Psoas muscle (tissue), 8 donors: ENCODE measurements at places on chromosomes 4 and X. TPM values are rescaled to one million over a fixed set of nuclear protein-coding genes. Genes with fewer than 3 reads are reported as not detected.
A peak's percentile ranks its signal among the peaks of the same experiment; 100 is the strongest.

DNA sequence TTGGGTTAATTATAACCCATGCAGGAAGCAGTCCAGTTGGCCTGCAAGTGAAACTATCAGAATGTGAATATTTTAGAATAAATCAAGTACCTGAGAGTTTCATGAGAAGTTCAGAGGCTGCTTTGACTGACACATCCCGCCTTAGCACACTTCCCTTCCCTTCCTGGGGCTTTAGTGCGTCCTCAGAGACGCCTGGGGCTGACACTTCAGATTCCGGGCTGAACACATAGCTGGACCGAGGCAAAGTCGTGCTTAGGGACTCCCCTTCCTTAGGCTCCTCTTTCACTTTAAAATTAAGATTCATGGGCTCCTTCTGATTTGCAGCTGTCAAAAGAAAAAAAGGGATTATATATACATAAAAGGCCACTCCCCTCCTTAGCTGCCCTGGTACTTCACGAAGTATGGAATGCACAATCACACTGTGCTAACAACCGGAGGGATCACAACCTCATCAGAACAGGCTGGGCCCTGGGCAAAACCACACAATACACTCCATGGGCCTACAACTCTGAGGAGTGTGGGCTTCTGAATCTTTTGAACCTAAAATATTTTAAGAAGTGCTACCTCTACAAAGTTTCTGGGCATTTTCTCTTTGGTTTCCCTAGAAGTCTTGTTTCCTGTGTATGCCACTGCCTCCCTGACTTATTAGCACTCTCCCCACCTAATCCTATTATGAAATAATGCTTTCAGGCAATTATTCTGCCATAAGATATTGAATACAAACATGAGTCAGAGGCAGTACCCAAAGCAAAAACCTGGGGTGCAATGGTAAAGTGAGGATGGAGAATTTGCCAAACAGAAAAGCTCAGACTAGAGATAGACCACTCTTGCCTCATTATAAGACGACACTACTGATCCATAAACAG is 68.2 kb downstream of the ZNF827 start:
- no peak for DNase-seq
- H3K36me3 ChIP-seq: peaks cover 3% of the 10 kb centered on the region
- peak overlapping the region; percentile 31 for H3K4me3 ChIP-seq

Gene GAGE12E
- not detected for total RNA-seq

GRCh38 chr4:21735866-21736265 is 212.7 kb downstream of the KCNIP4 start:
- H3K27me3 ChIP-seq: no peaks in the 10 kb centered on the region
- H3K4me3 ChIP-seq: no peak overlapping the region
- no peak for DNase-seq
- no peaks in the 10 kb centered on the region for H3K36me3 ChIP-seq

GRCh38 chr4:23697001-23697528 is 192.8 kb downstream of the PPARGC1A start:
- no peak for DNase-seq
- H3K27ac ChIP-seq: no peak overlapping the region
- H3K4me3 ChIP-seq: no peak overlapping the region
- no peaks in the 10 kb centered on the region for H3K36me3 ChIP-seq

DNA sequence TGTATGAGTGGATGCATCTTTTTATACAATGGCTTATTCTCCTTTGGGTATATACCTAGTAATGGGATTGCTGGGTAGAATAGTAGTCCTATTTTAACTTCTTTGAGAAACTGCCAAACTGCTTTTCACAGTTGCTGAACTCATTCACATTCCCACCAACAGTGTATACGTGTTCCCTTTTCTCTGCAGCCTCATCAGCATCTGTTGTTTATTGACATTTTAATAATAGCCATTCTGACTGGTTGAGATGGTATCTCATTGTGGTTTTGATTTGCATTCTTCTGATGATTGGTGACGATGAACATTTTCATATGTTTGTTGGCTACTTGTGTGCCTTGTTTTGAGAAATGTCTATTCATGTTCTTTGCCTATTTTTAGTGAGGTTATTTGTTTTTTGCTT is 687.0 kb upstream of the EPHA5 start:
- no peak overlapping the region for H3K27ac ChIP-seq
- H3K4me1 ChIP-seq: no peaks in the 10 kb centered on the region
- no peak overlapping the region for H3K4me3 ChIP-seq
- no peaks in the 10 kb centered on the region for H3K27me3 ChIP-seq
- no peaks in the 10 kb centered on the region for H3K36me3 ChIP-seq
